ENCODE measurements at places on chromosomes 5 and 9. TPM values are rescaled to one million over a fixed set of nuclear protein-coding genes. Genes with fewer than 3 reads are reported as not detected.

DNA sequence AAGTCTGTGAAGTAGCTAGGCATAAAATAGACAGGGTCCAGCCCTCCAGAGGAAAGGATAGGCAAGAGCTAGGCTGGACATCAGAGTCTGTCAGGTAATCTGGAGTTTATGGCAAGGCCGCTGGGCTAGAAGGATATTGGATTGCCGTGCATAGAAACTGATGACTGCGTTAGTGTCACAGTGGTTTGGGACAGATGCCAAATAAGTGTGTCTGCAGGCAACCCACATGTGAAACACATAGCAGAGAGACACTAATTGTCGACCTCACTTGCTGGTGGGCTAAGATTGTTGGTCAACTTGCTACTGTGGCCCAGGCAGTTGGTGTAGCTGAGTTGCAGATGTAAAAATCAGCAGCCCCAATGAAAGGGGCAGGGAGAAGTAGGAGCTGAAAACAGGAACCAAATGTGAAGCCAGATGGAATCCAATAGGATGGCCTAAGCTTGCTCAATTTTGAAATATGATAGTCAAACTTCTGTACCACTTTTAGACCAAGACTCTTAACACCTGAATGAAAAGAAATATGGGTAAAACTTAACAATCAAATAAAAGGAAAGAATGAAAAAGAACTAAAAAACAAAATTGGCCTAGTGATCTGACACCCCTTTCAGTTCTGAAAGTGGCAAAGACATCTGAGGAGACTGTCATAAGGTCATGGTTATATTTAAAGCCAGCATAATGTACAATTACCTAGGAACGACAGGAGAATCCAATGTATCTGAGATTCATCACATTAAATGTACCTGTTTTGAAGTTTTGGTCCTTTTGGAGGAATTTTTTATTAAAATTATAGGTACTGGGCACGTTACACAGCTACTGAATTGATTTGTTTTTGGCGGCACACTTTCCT lies 243.3 kb upstream of the ACTBL2 start:
- no peak for DNase-seq

GRCh38 chr5:132259069-132259851 lies 1.8 kb downstream of the PDLIM4 start:
- peak; percentile 39 for DNase-seq

FOXD4L4 gene
- not detected for polyA plus RNA-seq

DNA sequence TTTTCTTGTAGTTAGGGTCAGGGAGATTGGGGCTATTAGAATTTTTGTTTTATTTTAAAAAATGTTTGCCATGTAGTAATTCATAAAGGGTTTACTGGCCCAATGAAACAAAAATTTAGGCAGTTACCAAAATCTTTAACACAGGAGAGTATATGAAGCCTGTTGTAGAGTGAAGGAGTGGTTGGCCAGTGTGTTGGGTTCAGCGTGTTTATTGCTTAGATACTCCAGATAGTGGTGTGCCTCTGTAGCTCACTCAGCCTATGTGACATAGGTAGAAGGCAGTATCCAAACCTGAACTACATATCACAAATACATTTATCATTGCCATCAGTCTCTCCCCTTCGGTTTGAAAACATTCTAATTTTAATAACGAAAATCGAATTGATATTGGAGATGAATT lies 1.2 kb downstream of the TEK start:
- DNase-seq = no peak

- DNase-seq = no peak
These were observed 612.5 kb downstream of the EFNA5 start for GRCh38 chr5:107058235-107058634.

BTNL3 gene
- not detected for polyA plus RNA-seq

DNA sequence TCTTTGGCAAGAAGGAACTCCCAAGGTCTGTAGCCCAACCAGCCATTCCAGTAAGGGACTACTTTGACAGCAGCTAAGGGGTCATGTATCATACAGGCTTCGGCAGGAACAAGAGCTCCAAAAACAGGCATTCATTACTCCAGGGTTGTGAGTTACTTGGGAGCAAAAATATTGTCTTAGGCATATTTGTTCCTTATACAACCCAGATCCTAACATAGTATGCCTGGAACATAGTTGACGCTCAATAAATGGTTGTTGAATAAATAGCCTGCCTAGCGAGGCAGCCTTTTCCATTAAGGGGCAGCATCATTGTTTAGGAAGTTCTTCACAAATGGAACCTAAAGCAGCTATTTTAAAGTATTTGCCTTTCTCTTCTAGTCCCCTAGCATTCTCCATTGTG lies 35.8 kb upstream of the FER start:
- no peak for DNase-seq
